Activated naive CD4-positive, alpha-beta T cell (primary cell): ENCODE measurements at places on chromosomes 6 and 20.

GRCh38 chr6:112827793-112828192 lies 480.7 kb downstream of the RFPL4B start:
- DNase-seq: no peak

GRCh38 chr6:168319279-168320111 lies at the start of gene DACT2:
TSS of gene DACT2 (minus strand) at chr6:168319777. CDS start at chr6:168319633, 144 bp downstream.
- DNase-seq: no peak

GRCh38 chr6:163998496-163998895 lies 584.0 kb downstream of the QKI start:
- no peak for DNase-seq

GRCh38 chr6:7282097-7282906 lies 30.7 kb downstream of the SSR1 start:
- no peak for DNase-seq

DNA sequence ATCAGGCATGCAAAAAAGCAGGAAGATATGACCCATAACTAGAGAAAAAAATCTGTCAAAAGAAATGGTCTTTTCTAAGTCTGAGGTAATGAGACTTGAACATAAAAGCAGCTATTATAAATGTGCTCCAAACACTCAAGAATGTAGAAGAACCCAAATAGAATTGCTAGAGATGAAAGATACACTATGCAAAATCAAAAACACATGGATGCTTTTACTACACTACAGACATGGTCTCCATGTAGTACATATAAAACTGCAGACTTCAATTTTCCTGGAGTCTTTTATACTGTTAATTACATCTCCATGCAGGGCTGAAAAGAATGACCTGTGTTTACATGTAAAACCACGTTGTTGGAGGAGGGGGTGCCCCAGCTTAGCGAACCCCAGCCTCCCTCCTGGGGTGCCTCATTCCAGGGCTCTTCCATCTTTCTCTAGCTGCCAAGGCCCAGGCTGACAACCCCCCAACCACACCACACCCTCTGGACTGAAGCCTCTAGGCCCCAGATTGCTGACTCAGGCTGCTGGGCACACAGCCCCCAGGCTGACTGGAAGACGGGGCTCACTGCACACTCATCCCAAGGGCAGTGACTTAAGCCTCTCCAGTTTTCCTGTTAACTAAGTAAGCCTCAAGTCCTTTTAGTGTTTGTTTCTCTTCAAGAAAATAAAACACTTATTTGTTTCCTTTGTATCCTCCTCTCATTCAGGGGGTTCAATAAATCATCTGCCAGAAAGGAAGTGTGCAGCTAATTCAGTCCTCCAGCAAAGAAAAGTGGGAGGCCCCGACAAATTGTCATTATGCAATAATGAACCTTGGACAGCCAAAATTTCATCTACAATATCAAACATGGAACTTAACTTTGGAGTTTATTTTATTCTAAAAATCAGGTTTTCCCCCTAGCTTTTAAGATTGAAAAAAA lies 26.0 kb upstream of the PLAGL1 start:
- DNase-seq: no peak

- no peak for DNase-seq
These were observed 8.7 kb upstream of the APCDD1L start for GRCh38 chr20:58523971-58524315.

DNA sequence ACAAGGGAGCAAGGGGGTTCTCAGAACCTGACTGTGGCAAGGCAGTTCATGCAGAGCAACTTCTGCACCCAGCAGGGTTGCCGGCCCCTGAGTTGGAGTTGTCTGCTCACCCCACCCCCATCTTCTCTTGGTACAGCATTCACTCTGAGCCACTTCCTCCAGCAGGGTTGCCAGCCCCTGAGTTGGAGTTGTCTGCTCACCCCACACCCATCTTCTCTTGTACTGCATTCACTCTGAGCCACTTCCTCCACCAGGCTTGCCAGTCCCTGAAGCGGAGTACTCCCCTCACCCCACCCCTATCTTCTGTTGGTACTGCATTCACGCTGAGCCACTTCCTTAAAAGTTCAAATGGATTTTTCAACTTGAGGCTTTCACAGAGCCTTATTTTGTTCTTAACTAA lies 79.7 kb upstream of the SYNDIG1 start:
- peak; percentile 41 for DNase-seq

DNA sequence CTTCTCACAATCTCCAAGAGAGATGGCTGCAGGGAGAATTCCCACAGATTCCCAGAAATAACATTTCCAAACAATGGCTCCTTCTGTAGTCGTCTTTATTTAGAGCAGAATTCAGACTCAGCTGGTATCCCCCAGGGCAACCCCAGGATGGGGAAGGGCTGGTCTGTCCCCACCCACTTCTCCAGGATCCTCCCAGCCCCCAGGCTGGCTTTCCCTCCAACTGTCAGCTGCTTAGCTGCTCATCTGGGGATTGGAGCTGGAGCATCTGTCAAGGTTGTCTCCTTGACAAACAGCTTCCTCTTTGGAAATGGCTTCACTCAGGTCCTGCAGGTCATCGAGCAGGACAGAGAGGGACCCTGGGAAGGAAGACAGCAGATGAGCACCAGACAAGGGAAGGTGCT lies 3.5 kb upstream of the PSORS1C2 start:
- no peak for DNase-seq

- DNase-seq: no peak
These were observed 858 bp upstream of the PTPRK start for GRCh38 chr6:128521282-128521632.

DNA sequence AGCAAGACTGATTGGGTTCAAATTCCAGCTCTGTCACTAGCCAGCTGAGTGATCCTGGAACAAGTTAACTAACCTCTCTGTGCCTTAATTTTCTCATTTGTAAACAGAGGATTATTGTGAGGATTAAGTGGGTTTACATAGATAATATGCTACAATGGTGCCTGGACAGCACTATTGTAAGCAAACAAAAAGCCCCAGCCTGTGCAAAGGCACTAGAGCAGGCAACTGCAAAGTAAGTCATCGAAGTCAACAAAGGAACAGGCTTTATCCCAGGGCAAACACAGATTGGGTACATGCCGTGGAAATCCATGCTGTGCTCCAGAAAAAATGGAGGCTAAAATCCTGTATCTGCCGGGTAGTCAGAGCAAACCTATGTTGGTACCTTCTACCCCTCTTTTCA lies 43.2 kb upstream of the CTNNBL1 start:
- DNase-seq: no peak

- DNase-seq: no peak
These were observed 1.3 kb upstream of the HLA-B start for GRCh38 chr6:31358302-31358701.

DNA sequence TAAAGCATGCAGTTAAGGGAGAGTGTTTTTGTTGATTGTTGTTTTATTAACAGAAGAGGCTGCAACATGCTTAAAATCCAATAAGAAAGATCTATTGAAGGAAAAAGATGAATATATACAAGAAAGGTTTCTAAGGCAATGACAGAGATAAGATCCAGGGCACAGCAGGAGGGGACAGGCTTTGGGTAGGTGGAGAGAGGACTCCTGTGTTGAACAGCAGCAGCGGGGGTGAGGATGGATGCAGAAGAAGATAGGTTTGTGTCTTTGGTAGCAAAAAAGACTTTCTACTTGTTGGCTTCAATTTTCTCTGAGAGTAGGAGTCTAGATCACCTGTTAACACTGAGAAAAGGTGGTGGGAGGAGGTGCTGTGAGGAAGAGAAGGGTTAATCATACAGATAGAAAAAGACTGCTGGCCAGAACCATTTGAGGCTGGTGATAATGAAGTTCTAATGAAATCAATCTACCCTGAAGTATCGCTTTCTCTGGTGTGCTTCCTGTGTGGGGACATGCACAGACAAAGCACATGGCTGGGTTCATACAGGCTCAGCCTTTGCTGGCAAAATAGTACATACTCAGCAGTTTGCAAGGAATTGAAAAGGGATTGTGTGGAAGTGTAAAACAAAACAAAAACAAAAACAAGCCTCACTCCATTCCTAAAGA lies 17.2 kb upstream of the DST start:
- no peak for DNase-seq

DNA sequence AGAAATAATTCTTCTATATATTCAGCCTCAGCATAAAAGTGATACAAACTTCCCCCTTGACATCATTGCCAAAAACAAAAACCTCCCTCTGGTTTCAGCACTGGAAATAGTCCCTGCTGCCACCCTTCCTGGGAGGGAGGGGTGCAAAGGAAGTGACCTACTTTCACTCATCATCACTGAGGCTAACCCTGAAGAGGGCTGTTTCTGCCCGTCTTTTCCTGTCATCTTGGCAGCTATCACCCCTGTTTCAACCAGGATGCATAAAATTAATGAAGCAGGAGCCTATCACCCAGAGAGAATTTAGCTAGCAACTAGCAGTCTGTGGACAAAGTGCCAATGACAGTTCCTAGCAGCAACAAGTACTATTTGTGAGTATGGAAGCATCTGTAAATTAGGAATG lies 397.8 kb downstream of the LAMA2 start:
- no peak for DNase-seq

DNA sequence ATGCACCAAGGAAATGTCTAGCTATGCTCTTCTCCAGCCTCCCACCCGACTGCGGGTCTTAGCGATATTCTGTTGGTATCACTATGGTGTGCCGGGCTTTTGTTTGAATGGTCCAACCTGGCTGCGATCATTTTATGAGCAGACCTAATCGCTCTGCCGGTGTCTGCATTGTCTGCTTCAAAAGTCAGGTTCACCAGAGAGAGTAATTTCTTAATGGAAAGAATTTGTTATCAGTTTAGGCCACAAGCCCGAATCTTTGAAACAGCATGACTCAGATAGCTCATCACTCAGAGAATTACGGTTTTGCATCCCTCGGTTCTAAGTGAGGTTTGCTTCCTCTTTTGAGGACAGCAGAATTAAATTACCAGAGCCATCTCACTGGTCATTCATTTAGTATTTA lies 521.0 kb upstream of the ARID1B start:
- no peak for DNase-seq

DNA sequence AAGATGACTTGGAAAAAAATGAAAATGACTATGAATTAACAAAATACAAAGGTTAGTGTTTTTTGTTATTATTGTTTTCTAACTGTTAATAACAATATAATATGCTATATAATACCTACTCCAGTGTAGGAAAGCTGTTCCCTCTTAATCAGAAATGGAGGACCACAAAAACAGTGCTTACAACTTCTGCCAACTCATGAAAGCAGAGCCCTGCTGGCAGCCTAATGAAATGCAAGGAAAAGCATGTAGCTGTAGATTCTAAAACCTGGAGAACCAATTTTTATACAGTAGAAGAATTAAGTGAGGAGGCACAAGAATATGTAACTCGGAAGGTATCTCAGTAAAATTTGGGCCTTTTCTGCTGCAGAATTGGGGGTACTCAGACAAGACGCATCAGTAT lies 29.4 kb downstream of the PHIP start:
- DNase-seq: no peak

GRCh38 chr20:20677186-20677585 lies 35.3 kb downstream of the RALGAPA2 start:
- DNase-seq: no peak

GRCh38 chr6:4372866-4373265 lies 237.5 kb upstream of the ECI2 start:
- DNase-seq: no peak

DNA sequence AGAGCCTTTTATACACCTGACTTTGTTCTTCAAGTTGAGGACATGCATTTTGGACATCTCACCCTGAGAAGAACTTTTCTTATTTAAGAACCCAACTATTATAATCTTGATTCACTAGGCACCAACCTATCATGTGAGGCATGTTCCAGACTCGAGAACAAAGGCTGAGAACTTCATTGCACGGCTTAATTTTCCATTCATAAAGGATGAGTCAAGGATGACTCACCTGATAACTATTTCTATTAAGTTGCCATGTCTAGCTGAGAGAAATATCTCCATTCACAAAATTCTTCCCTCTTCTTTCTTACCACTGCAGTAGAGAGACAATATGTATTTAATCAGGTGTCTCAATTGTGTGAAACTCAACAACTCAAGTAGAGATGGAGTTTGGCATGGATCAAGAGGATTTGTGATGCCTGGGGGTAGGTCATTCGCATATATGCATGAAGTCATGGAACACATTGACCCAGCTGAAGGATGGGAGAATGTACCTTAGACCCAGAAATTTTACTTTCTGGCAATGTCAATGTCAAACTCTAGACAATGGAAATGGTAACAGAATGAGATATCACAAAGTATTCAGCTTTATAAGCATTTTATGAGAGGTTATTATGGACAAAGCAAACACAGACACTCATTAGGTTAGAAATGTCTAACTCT lies 208.7 kb upstream of the PRND start:
- no peak for DNase-seq

DNA sequence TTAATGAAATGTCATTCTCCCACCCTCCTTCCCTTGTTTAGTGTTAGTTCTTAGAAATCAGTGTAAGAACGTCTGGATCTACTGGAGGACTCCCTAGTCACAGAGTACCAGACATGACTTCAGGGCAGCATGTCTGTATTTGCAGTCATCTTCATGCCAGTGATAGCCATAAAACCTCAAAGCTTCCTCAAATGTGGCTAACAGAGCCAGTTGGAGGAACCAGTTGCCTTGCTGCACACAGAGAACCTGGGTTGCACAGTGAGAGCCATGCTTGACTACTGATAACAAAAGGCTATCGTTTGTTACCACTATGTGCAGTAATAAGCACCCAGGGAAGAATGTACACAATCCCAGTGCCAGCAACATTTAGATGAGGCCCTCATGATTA lies 20.1 kb downstream of the NT5E start:
- no peak for DNase-seq

GRCh38 chr20:44646023-44646640 lies 5.4 kb downstream of the ADA start:
- DNase-seq: no peak

DNA sequence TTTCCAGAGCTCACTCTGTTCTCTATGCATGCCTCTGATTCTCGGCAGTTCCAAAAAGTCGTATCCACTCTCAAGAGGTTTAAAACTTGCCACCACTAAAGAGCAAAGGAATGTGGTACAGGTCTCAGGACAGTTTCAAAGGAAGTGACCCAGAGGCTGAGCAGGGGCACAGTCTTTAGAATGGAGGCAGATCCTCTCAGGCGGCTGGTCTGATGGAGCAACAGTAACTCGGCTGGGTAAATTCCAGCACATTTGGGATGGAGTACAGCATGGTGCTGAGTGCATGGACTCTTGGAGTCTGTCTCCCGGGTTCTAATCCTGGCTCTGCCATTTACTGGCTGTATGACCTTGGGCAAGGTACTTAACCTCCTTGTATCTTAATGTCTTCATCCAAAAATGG lies 88.1 kb upstream of the BACH2 start:
- no peak for DNase-seq

- DNase-seq: no peak
These were observed 2.0 kb upstream of the MUCL3 start for GRCh38 chr6:30938730-30939129.

- no peak for DNase-seq
These were observed 115.3 kb upstream of the MRPS10 start for GRCh38 chr6:42332916-42333315.

GRCh38 chr20:6999381-6999780 lies 231.9 kb downstream of the BMP2 start:
- no peak for DNase-seq

GRCh38 chr6:45626087-45626891 lies 248.6 kb upstream of the SUPT3H start:
- DNase-seq: no peak
